Vagina (tissue), 2 donors: ENCODE measurements at places on chromosomes 11 and 22. TPM values are rescaled to one million over a fixed set of nuclear protein-coding genes. Genes with fewer than 3 reads are reported as not detected.

Gene DYNC2H1
- total RNA-seq = 25.3 TPM

Gene MYEOV
- total RNA-seq = 13.3 TPM

Gene PLAAT3
- total RNA-seq = 17.2 TPM

Gene TPBGL
- total RNA-seq = 1.7 TPM

Gene ABCC8
- 13.0 TPM for total RNA-seq

Gene FAM180B
- total RNA-seq = not detected

Gene TSPAN32
- 3.7 TPM for total RNA-seq

Gene PAMR1
- 46.7 TPM for total RNA-seq

Gene FADS3
- total RNA-seq = 41.5 TPM

Gene OR51E2
- 0.98 TPM for total RNA-seq

Gene OVOL1
- total RNA-seq = 17.4 TPM

Gene TBX1
- total RNA-seq = 7.1 TPM

Gene ZC3H12C
- 16.7 TPM for total RNA-seq

Gene ARHGAP1
- total RNA-seq = 80.3 TPM

Gene GAB4
- total RNA-seq = not detected

Gene BTG4
- not detected for total RNA-seq

Gene TBX10
- not detected for total RNA-seq

Gene CRYAB
- total RNA-seq = 161 TPM

Gene CCDC116
- total RNA-seq = not detected

Gene KRTAP5-1
- total RNA-seq = not detected

Gene SERGEF
- 30.7 TPM for total RNA-seq

Gene SCGB2A2
- total RNA-seq = not detected

Gene SLC35F2
- 13.3 TPM for total RNA-seq

Gene RBMXL2
- not detected for total RNA-seq

Gene EXPH5
- total RNA-seq = 16.7 TPM

Gene TMEM121B
- total RNA-seq = not detected

Gene CYP2D6
- 1.7 TPM for total RNA-seq

Gene E2F8
- total RNA-seq = 4.2 TPM

Gene OR52A1
- total RNA-seq = not detected

Gene NLRP14
- total RNA-seq = not detected

Gene KIRREL3
- total RNA-seq = not detected

Gene ANKK1
- 1.5 TPM for total RNA-seq

Gene SIK2
- total RNA-seq = 16.7 TPM

Gene DENND5A
- total RNA-seq = 82.0 TPM

Gene APLNR
- total RNA-seq = 2.9 TPM

Gene RFPL1
- total RNA-seq = not detected

Gene PTPRJ
- total RNA-seq = 4.7 TPM

Gene SERPIND1
- not detected for total RNA-seq

Gene PKDREJ
- total RNA-seq = not detected

Gene GATD1
- 33.4 TPM for total RNA-seq

Gene GSTT2B
- total RNA-seq = not detected

Gene OR56A4
- total RNA-seq = not detected

Gene KCNJ5
- total RNA-seq = 1.5 TPM

Gene C11orf91
- total RNA-seq = not detected

Gene GP1BB
- total RNA-seq = 14.5 TPM
